GM12864 (cell line): ENCODE measurements at places on chromosomes 13 and 19.
A peak's percentile ranks its signal among the peaks of the same experiment; 100 is the strongest.

DNA sequence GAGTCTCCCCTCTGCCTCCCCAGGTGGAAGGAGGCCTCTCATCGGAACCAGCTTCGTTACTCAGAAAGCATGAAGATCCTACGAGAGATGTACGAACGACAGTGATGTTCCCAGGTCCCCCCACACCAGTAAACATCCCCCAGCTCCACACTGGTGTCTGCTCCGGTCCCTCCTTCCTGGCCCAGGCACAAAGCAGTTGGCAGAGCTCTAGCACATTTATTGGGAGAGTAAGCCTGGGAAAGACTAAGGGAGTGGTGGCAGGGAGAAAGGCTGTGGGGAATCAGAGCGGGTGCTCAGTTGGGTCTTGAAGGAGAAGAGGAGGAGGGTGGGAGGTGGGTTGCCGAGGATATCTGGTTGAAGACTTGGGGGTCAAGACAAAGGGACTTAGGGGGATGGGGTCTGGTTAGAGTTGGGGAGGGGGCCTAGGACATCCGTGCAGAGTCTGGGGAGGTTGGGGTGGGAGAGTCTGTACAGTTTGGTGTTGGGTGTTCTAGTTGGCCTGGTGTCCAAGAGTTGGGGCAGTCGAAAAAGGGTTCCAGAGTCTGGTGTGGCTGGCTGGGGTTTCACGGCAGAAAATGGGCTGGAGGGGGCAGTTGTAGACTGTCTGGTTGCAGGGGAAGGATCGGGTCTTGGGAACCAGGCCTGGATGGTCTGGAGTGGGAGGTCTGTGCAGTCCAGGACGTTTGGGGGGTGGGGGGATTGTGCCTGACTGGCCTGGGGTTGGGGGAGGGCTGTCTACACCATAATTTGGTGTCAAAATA, 2.3 kb downstream of the HSPB6 start:
- no peak for DNase-seq

DNA sequence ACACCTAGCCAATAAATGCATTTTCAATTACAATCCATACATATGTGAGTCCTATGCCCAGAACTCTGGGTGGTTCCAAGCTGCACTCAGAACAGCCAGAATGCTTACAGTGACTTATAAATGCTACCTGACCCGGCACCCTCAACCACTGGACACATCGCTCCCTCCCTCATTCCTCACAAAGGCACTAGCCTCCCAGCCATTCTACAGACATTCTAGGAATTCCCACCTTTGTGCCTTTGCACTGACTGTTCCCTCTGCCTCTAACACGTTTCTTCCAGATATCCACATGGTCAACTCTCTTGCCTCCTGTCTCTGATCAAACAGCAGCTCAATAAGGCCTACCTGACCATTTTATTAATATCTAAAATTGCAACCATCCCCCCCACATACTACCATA, 99.9 kb downstream of the LHFPL6 start:
- no peak for DNase-seq

GRCh38 chr13:93244141-93244917, 17.7 kb downstream of the GPC6 start:
- no peak for DNase-seq

DNA sequence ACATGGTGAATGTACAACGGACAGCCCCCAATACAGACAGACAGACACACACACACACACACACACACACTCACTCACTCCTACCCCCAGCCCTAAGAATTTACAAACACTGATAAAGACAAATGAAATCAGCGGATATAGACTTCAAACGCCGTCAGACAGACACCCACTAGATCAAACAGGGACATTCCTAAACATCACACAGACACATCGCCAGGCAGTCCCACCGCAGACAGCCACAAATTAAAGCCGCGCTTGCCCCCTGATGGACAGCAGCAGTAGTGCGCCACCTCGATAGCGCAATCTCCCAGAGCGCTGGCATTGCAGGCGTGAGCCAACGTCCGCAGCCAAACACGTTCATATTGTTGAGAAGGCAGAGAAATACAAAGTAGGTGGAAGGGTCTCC, 24.7 kb upstream of the ADGRE1 start:
- peak; percentile 66 for DNase-seq

DNA sequence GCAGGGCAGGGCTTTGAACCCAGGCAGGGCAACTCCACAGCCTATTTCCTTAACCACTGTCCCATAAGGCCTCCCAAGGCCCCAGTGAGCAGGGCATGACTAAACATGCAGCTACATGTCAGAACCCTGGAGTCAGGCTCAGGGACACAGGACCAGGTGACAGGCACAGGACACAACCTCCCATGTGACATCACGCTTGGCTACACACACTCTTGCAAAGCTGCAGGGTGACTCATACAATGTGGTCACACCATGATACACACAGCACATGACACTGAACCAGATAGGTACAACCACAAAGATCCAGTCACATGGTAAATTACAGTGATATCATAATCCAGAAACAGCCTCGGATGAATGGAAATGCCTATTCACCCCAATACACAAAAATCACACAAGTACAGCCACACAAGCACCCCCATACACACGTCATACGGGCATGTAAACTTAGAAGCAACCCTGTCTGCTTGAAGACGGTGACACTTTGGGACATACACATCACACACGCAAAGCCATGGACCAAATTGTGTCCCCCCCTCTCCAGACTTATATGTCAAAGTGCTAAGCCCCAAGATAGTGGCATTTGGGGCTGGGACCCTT, 14.5 kb downstream of the KLK4 start:
- peak; percentile 96 for DNase-seq

- DNase-seq = no peak
Observed at GRCh38 chr13:36447501-36447900, 15.2 kb downstream of the CCNA1 start.

DNA sequence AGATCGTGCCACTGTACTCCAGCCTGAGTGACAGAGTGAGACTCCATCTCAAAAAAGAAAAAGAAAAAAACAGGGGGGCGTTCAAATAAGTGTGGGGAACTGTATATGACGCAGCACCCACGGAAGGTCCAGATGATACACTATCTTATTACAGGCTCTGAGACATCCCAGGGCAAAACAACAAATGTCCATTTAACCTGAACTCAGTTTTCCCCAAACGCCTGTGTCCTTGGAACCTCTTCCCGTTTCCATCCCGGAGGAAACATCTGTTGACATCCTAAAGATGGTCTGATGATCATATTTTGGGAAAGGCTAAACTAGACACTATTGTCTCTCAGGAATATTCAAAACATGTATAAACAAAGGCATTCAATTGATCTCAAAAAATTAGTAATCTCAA, 72.4 kb downstream of the COL4A1 start:
- no peak for DNase-seq
